Left forelimb (tissue), 1 donor: ENCODE measurements at places on chromosomes 16 and 17.

DNA sequence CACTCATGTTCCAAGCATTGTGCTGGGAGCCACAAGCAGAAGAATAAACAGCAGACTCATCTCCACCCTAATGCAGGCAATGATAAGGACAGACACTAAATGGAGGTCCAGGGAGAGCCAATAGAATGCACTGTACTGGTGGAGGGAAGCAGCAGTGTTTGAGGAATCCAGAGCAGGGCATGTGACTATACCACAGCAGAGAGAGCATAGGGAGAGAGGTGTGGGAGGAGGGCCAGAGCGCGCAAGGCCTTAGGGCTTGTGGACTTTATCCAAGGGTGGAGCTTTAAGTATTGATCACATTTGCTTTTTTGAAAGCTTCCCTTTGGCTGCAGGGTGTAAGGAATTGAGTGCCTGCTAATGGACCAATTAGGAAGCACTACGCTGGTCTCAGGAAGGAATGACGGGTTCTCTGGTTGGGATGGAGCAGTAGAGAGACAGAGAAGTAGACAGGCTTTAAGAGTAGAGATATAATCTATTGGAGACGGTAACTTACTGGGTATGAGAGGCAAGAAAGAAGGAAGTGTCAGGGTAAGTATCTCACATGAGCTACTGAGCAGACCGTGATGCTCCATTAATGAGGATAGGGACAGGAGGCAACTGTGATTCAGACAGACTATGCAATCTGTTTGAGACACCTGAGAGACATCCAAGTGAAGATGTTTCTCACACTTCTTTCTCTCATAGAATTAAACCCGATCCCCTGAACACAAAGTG is 82.2 kb downstream of the MYO1D start:
- DNase-seq: no peak

- DNase-seq: no peak
These were observed at the start of gene TNK1 for GRCh38 chr17:7380855-7381683. Gene TNK1, plus strand, starts transcription at chr17:7381089. Its CDS starts 1,838 bp downstream, at chr17:7382927.

GRCh38 chr16:78642621-78643285 is 543.3 kb downstream of the WWOX start:
- no peak for DNase-seq

DNA sequence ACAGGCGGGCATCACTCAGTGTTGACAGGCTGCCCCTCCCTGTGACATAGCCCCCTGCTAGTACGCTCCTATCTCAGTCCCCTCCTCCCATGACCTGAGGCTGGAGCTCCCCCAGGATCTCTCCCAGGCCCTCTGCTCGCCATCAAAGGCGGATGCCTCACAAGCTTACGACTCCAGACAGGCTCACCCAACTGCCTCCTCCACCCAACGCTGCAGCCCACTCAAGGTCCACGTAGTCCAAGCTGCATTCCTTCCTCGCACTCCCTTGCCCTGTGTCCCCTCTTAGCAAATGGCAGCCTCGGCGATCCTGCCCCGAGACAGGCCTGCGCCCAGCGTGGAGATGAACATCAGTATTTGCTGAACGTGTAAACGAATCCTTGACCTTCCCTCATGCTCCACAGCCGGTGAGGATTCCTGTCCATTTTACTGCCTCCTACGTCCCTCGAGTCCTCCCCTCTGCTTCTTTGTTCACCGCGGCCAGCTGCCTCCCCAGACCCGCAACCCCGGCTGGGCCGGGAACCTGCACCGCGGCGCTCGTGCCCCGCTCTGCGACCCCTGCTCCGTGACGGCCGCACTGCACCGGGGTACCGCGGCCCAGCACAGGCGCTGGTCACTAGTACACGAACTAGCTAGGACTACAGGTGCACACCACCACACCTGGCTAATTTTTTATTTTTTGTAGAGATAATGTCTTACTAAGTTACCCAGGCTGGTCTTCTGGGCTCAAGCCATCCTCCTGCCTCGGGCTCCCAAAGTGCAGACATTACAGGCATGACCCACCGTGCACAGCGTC is 838 bp upstream of the TMEM97 start:
- no peak for DNase-seq

GRCh38 chr17:64289741-64290141 is 26.7 kb upstream of the TEX2 start:
- DNase-seq: no peak

- peak; percentile 78 for DNase-seq
These were observed 8.6 kb downstream of the KDM6B start for GRCh38 chr17:7842380-7843256.

DNA sequence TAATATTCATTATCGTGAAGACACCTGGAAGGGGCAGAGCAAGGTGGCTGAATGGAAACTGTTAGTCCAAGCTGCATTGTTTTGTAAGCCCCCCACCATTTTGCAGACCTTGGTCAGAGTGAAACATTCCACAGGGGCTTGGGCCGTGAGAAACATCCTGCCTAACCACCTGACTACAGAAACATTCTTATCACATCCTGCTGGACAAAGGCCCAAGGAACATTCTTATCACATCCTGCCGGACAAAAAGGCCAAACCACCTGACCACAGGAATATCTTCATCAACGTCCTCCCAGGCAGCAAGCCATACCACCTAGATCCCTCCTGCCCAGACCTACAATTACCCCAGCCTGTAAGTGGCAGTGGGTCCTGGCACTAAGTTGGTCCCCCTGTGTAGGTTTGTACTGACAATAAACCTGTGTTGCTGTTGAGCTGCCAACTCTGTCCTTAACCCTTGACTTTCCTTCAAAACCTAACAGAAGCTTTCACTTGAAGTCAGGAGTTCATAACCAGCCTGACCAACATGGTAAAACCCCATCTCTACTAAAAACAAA is 19.6 kb downstream of the ATF7IP2 start:
- no peak for DNase-seq

GRCh38 chr16:340370-341091 is 12.0 kb downstream of the AXIN1 start:
- no peak for DNase-seq

DNA sequence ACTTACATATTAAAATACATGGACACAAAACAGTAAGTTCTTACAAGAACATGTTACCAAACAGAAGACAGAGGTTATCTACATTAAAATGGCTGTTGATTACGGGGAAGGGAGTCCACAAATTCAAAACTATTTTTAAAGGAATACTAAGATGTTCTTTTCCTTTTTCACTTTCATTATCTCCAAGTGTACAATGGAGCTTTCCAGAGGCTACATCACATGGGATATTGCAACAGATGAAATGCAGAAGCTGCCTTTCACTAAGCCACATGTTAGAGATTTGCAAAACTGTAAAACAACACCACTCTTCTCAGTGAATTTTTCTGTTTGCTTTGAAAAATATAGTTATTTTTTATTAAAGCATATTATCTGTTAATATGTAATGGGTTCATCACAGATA is 53.6 kb downstream of the XPO6 start:
- DNase-seq: no peak

DNA sequence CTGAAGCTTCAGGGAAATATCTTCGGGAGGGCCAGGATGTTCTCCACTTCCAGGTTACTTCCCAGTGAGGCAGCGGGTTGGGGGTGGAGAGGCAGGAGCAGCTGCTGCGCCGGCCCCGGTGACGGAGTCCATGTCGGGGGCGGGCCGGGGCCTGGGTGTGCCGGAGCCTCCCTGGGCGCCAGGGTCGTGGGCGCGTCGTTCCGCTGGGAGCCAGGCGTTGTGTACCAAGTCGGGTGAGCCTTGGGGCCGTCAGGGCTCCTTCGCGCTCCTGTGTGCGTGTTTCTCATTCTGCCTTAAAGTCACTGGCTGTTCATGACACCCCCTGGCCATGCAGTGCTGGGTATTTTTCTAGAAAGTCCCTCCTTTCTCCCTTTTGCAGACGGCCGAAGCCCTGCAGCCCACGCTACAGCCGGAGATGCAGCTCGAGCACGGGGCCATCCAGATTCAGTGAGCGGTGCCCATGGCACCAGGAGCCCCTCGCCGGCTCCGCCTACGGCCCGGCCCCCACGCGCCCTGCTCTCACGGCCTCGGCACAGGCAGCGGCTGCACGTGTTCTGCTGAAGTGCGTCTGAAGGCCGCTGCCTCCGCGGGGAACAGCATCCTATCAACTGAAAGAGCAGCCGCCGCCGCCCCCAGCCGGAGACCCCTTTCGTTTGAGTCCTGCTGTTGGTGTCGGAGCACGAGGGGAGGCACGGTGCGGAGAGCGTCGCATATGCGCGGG is 125.1 kb downstream of the BANP start:
- no peak for DNase-seq

- no peak for DNase-seq
These were observed 44.0 kb upstream of the CLEC18B start for GRCh38 chr16:74465281-74465680.

GRCh38 chr17:43530288-43531081 is 15.7 kb downstream of the ETV4 start:
- peak; percentile 92 for DNase-seq

GRCh38 chr17:82587234-82588086 is 60.8 kb downstream of the WDR45B start:
- DNase-seq: no peak

DNA sequence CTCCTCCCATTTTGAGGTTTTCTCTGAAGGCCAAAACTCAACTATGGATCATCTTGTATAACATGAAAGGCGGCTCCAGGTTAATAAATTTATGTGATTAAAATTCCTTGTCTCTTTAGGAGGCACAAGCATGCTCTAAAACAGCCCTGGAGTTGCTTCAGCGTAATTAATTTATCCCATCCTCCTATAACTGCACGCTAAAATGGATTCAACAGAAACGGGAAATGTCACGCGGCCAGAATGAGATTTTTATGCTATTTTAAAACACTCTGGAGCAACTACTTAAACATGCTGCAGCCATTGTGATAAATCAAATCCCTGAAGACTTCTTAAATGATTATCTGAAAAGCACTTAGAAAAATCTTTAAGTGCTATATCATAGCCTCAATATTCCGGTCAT is 106.6 kb downstream of the ADAMTS18 start:
- no peak for DNase-seq
